Immature natural killer cell (primary cell): ENCODE measurements at places on chromosomes 11 and 22. TPM values are rescaled to one million over a fixed set of nuclear protein-coding genes. Genes with fewer than 3 reads are reported as not detected.

RTL10 gene
- polyA plus RNA-seq = 8.1 TPM

PLAAT3 gene
- polyA plus RNA-seq = 84.6 TPM

SIK3 gene
- 16.5 TPM for polyA plus RNA-seq

- no peaks in the 10 kb centered on the region for H3K27me3 ChIP-seq
- H3K27ac ChIP-seq = no peak overlapping the region
- H3K4me3 ChIP-seq = no peak overlapping the region
Measured at GRCh38 chr11:134939905-134940304, 527.9 kb upstream of the B3GAT1 start.

OR8D1 gene
- not detected for polyA plus RNA-seq

ELMOD1 gene
- polyA plus RNA-seq = not detected

DNA sequence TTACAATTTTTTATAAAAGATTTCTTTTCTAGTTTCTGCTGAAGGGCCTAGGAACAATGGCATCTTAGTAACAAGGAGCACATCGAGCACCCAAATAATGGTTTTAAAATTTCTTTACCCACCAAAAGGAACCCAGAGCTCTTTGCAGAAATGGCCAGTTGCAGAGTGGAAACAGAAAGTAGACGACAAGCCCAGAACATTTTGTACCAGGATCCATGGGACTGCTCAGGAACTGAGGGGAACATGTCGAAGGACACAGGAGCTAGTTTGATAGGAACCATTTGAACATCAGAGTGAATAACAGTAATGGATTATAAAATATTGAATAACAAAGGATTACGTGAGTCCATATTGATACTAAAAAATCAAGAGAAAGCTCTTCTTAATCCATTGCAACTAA, 17.3 kb downstream of the PANX1 start:
- H3K36me3 ChIP-seq = no peaks in the 10 kb centered on the region
- H3K4me1 ChIP-seq = peaks cover 92% of the 10 kb centered on the region
- no peaks in the 10 kb centered on the region for H3K27me3 ChIP-seq

GRCh38 chr11:11095831-11096723, 238.2 kb upstream of the ZBED5 start:
- H3K4me3 ChIP-seq = no peak overlapping the region
- no peak for DNase-seq
- H3K27me3 ChIP-seq = peaks cover 1% of the 10 kb centered on the region
- H3K27ac ChIP-seq = no peak overlapping the region
- H3K36me3 ChIP-seq = no peaks in the 10 kb centered on the region

CARD18 gene
- polyA plus RNA-seq = not detected

ZBTB16 gene
- polyA plus RNA-seq = 197 TPM

OR5W2 gene
- not detected for polyA plus RNA-seq

UPB1 gene
- not detected for polyA plus RNA-seq

MMP27 gene
- polyA plus RNA-seq = not detected

DNA sequence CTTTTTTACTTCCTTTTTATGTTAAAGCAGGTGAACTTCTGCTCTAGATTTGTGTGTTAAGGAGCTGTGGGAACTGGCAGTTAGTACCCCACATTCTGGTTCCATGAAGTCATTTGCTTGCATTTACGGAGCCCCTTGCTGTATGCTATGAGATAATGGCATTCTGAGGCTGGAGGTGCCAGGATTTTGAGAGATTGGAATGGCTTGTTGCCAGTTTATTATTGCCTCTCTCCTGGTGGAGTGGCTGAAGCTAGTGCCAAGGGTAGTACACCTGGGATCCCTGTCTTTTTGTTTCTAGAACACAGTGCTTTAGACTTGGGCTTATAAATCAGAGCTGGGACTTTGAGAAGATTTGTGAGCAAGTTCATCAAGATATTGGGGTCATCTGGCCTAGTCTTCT, 73.8 kb downstream of the STIM1 start:
- no peaks in the 10 kb centered on the region for H3K27me3 ChIP-seq
- H3K36me3 ChIP-seq = peaks cover 6% of the 10 kb centered on the region
- H3K4me1 ChIP-seq = peaks cover 75% of the 10 kb centered on the region
- H3K4me3 ChIP-seq = no peak overlapping the region
- H3K27ac ChIP-seq = peak overlapping the region; percentile 39

GRCh38 chr11:28209906-28210305, 101.7 kb downstream of the METTL15 start:
- H3K27me3 ChIP-seq = no peaks in the 10 kb centered on the region
- peaks cover 10% of the 10 kb centered on the region for H3K36me3 ChIP-seq
- H3K4me1 ChIP-seq = no peaks in the 10 kb centered on the region

GRCh38 chr11:2653198-2653551, 46.6 kb downstream of the KCNQ1OT1 start:
- H3K36me3 ChIP-seq = peaks cover 11% of the 10 kb centered on the region
- no peaks in the 10 kb centered on the region for H3K4me1 ChIP-seq
- peaks cover 13% of the 10 kb centered on the region for H3K27me3 ChIP-seq
- no peak for DNase-seq

RCOR2 gene
- polyA plus RNA-seq = not detected

DNA sequence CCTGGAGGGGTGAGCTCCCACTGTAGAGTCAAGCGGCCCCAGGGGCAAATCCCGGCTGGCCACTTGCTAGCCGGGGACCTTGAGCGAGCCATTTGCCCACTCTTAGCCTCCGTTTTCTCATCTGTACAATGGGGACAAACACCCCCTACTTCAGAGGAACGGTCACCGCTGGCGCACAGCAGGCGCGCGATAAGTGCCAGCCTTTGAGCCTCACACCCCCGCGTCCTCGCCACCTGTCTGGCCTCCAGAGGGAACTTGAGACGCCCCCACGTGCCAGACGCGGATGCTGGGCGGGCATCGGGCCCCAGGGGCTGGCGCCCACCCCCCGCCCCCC, 72.6 kb upstream of the TCF20 start:
- H3K36me3 ChIP-seq = no peaks in the 10 kb centered on the region
- H3K27me3 ChIP-seq = peaks cover 11% of the 10 kb centered on the region
- H3K27ac ChIP-seq = no peak overlapping the region
- no peak for DNase-seq
- no peaks in the 10 kb centered on the region for H3K4me1 ChIP-seq
- peak overlapping the region; percentile 67 for H3K4me3 ChIP-seq

- no peaks in the 10 kb centered on the region for H3K4me1 ChIP-seq
- H3K4me3 ChIP-seq = no peak overlapping the region
- no peaks in the 10 kb centered on the region for H3K36me3 ChIP-seq
Measured at GRCh38 chr22:44159221-44159620, 21.5 kb upstream of the PARVG start.

- no peak for DNase-seq
- no peaks in the 10 kb centered on the region for H3K36me3 ChIP-seq
- no peak overlapping the region for H3K27ac ChIP-seq
Measured at GRCh38 chr11:126072141-126072741, 9.6 kb upstream of the CDON start.

SLC22A6 gene
- polyA plus RNA-seq = not detected

- H3K4me3 ChIP-seq = no peak overlapping the region
- no peaks in the 10 kb centered on the region for H3K4me1 ChIP-seq
- H3K27ac ChIP-seq = no peak overlapping the region
- H3K36me3 ChIP-seq = no peaks in the 10 kb centered on the region
Measured at GRCh38 chr22:30650508-30651116, 15.0 kb downstream of the SLC35E4 start.

DNA sequence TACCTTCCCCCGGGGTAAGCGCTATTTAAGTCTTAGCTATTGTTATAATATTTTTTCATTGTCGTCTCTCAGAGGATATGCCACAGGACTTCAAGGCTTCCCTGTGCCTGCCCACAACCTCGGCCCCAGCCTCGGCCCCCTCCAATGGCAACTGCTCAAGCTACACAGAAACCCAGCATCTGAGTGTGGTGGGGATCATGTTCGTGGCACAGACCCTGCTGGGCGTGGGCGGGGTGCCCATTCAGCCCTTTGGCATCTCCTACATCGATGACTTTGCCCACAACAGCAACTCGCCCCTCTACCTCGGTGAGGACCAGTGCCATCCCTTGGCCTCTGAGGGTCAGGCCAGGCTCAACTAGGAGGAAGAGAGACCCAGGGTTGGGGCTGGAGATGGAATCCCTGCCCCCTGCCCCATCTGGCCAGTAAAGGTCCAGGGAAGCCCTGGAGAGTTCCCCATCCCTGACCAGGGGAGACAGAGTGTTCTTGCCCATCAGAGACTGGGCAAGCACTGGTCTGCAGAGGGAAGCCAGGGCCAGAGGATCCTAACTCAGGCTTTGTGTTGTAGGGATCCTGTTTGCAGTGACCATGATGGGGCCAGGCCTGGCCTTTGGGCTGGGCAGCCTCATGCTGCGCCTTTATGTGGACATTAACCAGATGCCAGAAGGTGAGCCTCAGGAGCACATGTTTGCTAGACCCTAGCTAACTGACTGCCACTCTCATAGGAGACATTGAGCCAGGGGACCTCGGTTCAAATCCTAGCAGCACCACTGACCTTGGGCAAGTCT, 18.4 kb downstream of the SLCO2B1 start:
- no peak overlapping the region for H3K4me3 ChIP-seq
- peaks cover 3% of the 10 kb centered on the region for H3K27me3 ChIP-seq
- H3K4me1 ChIP-seq = no peaks in the 10 kb centered on the region
- no peak for DNase-seq
- H3K36me3 ChIP-seq = no peaks in the 10 kb centered on the region

POLR2L gene
- polyA plus RNA-seq = 142 TPM

DNA sequence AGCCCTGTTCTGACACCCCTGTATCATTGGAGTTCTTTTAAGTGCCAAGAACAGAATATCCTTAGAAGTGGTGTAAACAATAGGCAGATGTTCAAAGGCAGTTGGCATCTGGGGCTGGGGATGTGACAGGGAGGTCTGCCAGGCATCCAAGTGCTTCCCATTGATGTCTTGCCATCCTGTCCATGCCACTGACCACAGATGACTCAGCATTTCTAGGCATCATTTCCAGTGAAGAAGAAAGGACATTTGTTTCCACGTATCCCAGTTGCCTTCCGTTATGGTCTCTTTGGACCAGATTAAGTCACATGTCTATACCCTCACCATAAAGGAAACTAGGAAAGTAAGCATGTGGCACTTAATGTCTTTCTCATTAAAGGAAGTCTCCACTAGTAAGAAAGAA, 76.7 kb upstream of the BARX2 start:
- H3K4me3 ChIP-seq = no peak overlapping the region
- H3K36me3 ChIP-seq = no peaks in the 10 kb centered on the region
- no peak overlapping the region for H3K27ac ChIP-seq
- H3K27me3 ChIP-seq = peaks cover 9% of the 10 kb centered on the region
- DNase-seq = no peak
- no peaks in the 10 kb centered on the region for H3K4me1 ChIP-seq

OR5M10 gene
- not detected for polyA plus RNA-seq

DNA sequence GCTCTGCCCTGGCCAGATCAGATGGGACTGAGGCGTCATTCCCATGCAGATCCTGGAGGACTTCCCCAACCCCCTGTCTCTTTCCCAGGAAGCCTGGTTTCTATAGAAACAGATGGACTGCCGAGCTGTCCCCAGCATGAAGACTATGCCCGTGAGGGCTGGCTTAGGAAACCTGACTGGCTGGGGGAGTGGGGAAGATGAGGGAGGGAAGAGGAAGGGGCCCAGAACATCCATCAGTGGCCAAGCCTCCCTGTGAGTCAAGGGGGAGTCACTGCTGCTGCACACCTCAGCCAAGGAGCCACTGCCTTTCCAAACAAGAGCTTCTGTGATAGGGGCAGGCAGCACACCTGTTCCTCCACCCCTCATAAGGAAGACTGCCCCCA, 5.8 kb downstream of the TP53I11 start:
- H3K4me1 ChIP-seq = peaks cover 9% of the 10 kb centered on the region
- no peak overlapping the region for H3K27ac ChIP-seq
- DNase-seq = no peak
- H3K27me3 ChIP-seq = peaks cover 2% of the 10 kb centered on the region
- H3K4me3 ChIP-seq = no peak overlapping the region

- no peak overlapping the region for H3K27ac ChIP-seq
- peaks cover 1% of the 10 kb centered on the region for H3K27me3 ChIP-seq
- DNase-seq = peak; percentile 46
- no peaks in the 10 kb centered on the region for H3K36me3 ChIP-seq
Measured at GRCh38 chr22:22593964-22594656, 35.0 kb upstream of the PRAME start.

OSM gene
- 16.6 TPM for polyA plus RNA-seq

RGL4 gene
- 47.8 TPM for polyA plus RNA-seq

CEP126 gene
- polyA plus RNA-seq = 0.75 TPM

DNA sequence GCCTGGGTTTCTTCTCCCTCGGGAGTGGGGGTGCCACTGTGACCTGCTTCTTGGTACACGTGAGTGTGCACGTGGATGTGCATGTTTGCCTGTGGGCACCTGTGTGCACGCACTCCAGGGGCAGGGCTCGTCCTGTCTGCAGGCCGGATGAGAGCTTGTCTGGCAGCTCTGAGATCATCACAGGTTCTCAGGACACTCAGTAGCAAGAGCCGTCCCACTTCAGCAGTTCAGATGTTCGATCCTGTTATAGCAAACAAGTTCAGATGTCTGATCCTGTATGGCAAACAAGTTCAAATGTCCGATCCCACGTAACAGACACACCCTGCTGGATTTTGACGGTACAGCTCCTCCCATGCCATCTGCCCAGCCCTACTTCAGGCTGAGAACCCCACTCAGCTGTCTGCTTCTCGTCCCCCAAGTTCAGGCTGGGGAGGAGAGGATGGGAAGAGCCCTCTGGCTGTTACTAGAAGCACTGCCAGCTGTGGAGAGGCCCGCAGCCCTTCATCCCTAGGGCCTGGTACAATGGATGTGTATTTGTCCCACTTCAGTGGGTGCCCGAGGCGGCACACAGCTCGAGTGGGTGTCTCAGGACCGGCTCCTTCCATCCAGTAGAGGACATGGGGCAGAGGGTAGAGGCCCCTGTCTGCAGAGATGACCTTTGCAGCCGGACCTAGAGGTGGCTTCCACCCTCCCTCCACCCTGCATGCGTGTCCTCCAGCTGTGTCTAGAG, 1126.9 kb downstream of the BRD1 start:
- H3K27me3 ChIP-seq = no peaks in the 10 kb centered on the region
- H3K4me3 ChIP-seq = no peak overlapping the region
- no peaks in the 10 kb centered on the region for H3K4me1 ChIP-seq
- no peak for DNase-seq
- H3K36me3 ChIP-seq = no peaks in the 10 kb centered on the region

DNA sequence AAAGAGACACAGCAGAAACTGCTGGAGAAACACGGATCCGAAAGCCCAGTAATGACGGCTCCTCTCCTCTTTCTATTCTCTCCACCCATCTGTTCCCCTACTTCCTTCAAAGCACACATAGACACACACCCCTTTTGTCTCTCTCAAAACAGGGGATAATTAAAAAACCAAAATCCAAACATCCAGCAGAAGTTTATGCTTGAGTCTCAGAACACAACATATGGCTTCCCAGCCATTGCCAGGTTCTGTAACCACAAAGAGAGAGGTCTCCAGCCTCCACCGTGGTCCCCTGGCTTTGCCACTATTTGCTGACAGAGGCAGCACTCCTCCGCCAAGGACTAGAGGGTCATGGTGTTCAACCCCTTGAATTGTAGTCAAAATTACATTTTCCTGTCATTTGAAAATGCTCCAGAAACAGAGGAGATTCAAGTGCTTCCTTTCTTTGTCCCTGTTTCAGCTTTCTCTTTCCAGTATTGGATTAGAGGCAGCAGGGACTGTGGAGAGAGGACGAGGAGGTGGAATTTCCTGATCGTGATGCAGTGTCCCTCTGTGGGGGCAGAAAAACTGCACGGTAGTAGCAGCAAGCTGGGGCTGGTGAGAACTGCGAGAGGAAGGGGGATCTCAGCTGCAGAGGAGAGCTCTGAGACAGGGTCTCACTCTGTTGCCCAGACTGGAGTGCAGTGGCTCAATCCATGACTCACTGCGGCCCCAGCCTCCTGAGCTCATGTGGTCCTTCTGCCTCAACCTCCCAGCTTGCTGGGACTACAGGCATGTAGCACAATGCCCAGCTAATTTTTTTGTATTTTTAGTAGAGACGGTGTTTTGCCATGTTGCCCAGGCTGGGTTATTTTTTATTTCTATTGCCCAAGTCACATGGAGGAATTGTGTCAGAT, 60.3 kb downstream of the UBASH3B start:
- DNase-seq = no peak
- H3K36me3 ChIP-seq = no peaks in the 10 kb centered on the region
- no peak overlapping the region for H3K4me3 ChIP-seq
- H3K27ac ChIP-seq = peak overlapping the region; percentile 92
- H3K27me3 ChIP-seq = peaks cover 8% of the 10 kb centered on the region
